ENCODE measurements at places on chromosomes 4 and X.

DNA sequence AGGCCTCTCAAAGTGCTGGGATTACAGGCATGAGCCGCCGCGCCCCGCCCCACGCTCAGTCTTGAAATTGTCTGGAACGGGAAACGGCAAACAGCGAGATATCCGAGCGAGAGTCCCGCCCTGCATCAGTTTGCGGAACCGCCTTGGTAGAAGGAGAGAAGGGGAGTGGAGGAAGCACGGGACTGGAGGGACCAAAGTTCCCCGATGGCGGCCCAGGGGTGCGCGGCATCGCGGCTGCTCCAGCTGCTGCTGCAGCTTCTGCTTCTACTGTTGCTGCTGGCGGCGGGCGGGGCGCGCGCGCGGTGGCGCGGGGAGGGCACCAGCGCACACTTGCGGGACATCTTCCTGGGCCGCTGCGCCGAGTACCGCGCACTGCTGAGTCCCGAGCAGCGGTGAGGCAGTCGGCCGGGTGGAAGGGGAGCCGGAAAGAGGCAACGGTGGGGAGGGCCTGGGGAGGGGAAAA lies at the start of gene BST1:
Gene BST1, plus strand, starts transcription at position 125 of the 463 bp plus-strand sequence. Its CDS starts 80 bp downstream, at position 205.
- peak; percentile 62 for DNase-seq

DNA sequence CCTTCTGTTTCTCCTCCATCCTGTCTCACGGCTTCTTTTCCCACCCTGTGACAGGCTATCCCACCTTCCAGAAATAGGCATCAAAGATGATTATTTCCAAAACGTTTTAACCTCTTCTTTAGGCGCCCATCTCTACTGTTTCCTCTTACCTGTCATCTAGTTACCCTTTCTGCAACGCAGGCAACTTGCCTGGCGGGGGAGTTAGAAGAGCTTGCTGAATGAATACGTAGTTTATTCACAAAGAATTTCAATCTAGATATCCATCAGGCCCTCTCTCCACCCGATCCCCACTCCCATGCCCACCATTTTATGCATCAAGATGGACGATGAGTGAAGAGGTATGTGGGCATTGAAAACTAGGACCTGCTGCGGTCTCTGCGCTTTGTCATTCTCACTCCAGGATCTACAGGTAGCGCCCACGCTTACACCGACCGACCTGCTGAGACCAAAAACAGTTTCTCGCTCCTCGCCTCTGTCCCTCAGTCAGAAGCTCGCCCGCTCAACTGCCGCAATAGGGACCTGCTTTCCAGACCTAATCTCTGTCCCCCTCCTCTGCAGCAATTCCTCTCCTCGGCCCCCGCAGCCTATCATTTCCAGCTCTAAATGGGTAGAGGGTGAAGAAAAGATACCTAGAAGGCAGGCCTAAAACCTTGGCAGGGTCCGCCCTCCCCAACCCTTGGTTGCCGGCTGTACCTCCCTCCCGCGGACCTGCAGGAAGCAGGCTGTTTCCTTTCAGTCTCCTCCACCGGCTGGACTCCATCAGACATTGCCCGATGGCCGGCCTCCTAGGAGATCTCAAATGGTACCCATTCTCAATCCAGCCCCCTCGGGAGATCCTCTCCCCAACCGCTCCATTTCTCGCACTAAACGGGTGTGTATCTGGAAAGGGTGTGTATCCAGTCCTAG lies 624 bp downstream of the BEX5 start:
- DNase-seq = peak; percentile 60

GRCh38 chrX:8730812-8731558 lies 952 bp downstream of the ANOS1 start:
- DNase-seq = peak; percentile 56

DNA sequence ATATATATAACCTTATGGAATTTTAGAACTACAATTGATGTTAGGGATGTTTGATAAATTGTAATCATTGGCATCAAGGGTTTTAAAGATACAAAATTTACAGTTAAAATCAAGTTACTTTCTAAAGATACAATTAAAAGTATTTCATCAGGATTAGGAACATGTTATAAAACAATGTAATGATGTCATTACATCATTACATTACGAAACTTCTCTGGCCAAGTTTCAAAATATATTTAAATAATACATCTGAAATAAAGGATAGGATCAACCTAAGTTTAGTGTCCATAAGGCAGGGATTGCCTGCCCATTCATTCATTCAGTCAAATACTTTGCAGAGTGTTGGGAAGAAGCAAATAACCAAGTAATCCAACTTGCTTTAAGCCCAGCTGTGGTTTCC lies 75.1 kb downstream of the TENM3 start:
- no peak for DNase-seq

DNA sequence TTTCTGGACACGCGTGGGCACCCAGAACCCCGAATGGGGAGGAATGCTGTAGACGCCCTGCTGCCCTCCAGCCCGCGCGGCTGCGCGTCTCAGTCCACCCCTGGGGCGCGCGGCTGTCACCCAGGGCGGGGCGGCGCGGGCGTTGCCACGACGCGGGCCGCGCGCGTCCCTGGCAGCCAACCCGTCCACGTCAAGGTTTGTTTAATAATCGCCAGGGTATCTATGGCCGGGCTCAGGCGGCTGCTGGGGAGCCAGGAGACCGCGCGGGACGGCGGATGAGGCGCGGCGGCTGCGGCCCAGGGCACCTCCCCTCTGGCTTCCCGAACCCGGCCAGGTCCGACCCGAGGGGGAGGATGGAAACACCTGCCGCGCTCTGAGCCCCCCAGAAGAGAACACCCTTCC lies at the start of gene SPATA18:
Gene SPATA18, plus strand, starts transcription at position 92 of the 402 bp plus-strand sequence. CDS start 401 bp downstream, outside the sequence.
- DNase-seq = no peak

DNA sequence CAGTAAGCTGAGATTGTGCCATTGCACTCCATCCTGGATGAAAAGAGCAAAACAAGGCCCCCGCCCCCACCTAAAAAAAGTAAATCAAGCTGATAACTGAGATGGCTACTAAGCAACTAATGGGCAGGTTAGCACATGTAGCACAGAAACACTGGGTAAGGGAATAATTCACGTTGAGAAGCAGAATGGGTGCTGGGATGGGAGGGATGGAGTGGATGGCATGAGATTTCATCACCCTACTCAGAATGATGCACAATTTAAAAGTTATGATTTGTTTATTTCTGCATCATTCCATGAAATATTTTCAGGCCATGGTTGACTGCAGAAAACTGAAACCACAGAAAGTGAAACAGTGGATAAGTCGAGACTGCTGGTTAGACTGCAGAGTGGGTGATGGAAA lies 224.0 kb downstream of the ARAP2 start:
- DNase-seq = no peak

- peak; percentile 45 for DNase-seq
Measured at GRCh38 chr4:139603576-139604410, 47.8 kb upstream of the SETD7 start.

DNA sequence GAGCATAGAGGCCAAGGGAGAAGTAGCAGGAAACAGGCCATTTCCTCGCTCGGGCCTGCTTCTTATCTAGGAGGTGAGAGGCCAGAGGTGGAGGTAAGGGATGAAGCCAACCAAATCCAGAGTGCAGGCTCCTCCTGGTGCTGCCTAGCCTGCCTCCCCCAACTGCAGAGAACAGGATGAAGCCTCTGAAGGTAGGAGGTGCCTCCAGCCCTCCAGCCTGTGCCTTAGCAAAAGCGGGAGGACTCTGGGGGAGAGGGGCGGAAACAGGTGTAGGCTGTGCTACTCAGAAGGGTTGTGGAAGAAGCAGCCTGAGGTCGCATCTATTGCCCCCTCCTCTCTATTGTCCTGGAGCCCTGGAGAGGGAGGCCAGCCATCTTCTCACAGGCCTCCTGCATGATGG lies 2.9 kb upstream of the MTM1 start:
- no peak for DNase-seq

DNA sequence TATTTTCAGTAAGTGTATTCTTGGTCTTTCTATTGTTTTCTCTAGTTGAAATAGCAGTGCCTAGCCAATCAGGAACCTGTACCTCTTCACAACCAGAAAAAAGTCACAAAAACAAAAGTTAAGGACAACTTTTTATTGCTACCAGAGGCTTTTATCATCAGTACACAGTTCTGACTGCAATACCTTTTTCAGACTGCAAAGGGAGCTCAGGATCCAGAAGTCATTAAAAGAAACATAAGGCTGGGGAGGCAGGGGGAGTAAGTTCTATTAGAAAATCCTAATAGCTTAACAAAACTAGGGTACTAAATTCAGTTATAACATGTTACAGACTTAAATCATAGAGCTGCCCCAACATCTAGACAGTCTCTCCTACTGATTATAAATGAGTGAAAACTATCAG lies 28.8 kb downstream of the CCNI start:
- DNase-seq = no peak

DNA sequence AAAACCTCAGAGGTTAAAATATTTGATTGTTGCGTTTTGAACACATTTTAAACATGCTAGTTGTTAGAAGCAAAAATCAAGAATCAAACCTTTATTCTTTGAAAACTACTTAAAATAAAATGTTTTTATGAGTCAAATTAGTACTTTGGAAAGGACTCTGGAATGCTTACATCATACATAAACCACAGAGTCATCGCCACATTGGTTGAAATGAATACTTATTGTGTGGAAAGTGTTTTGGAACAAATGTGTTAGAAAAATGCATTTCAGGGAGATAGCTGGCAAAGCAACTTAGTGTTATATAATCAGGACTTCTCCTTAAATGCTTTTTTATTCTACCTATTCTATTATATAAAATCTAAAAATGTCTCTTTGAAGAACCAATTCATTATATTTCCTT lies 49.4 kb upstream of the CAMK2D start:
- no peak for DNase-seq

DNA sequence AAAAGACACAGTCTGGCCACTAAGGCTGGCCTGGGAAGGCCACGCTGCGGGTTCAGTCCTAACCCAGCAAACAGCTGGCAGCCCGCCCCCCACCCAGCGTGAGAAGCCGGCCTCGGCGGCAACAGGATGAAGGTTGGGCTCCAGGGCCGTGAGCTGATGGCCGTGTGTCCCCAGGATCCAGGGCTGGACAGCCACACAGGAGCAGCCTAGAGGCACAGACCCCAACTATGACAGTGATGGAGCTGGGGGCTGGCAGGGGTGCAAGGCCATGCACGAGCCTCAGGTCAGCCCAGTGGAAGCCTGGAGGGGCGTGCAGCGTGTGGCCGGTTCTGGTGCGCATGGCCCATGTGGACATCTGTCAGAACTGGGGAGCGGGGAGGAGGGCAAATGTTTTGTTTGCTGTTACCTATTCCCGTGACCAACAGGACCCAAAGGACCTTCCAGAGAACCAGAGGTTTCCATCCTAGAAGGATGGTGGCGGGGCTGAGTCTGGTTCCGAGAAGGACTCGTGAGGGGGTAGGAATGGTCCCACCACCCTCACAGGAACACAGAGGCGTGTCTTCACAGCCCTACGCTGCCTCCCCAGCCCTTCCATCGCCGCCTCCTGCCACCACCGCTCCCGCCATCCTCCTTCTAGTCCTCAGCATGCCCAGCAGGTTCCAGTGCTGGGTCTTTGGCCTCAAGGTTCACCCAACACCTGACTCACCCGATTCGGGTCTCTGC lies 46.5 kb downstream of the ZFYVE28 start:
- DNase-seq = no peak

DNA sequence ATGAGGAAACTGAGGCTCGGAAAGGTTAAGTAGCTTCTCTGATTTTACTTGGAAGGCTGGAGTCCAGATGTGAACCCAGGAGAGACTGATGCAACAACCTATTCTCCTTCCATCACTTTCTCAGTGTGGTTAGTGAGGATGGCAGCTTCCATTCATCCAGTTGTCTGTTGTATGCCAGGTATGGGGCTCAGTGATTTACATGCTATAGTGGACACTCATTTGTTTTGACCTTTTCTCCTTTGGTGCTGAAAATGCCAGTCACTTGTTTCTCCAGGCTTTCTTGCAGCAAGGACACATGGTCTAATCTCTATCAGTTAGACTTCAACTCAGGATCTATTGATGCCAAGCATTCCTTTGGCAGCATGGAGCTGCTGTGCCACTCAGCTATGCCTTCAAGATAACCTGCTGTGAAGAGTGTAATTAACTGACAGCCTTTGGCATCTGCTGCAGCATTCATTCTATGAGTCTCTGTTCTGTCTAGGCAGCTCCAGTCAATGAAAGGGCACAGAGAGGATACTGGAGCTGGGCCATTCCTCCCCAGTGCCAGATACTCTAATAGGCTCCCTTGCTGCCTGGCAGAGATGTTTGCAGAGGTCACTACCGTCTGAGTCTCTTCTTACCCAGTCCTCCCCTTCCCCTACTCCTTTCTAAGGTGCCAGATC lies 11.0 kb upstream of the CWH43 start:
- DNase-seq = no peak

DNA sequence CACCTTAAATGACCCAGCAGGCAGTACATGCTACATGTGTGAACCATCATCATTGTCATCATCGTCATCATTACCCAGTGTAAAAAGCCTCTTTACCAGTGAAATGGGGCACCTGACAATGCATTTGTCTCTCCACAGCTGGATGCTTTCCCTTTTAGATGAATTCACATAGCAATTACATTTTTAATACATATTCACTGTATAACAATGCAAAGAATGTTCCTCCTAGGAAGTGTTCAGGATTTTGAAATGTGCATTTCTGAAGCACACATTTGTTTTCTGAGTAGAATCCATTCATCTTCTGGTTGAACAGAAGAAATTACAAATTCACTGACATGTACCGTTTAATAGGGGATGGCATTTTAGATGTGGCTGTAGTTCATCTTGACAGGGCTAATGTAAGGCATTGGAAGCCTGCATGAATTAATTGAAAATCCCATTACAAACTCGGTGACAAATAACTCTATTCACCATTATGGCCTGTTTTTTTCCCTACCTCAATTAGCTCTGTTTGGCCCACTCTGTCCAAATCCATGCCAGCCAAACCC lies 111.1 kb downstream of the SH3RF1 start:
- no peak for DNase-seq

DNA sequence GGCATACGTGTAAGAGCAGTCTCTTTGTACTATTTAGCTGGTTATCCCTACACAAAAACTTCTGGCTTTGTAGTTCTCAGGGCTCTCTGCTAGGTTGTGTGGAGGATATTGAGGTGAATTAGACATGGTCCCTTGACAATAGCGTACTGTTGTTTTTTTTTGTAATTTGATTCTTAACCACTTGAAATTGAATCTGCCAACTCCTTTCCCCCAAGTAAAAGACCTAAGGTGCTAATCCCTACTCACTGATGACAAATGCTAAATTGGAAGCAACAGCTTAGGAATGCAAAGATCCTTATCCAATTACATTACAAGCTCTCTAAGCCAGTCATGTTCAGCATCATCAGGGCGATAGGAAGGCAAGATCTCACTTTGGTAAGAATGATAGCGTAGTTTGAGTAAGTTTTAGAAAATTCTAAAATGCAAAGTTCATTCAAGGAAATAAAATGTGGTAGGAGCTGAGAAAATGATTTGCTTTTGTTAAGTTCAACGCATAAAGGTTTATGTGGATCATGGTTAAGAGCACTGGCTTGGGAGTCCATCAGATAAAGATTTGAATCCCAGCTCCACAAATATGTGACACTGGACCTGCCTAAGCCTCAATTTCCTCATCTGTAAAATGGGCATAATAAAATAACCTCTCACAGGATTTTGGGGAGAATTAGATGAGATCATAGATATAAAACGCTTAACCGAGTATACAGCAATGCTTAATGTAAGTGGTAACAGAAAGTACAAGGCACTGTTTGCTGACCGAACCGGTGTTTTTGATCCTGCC lies 39.3 kb downstream of the DOCK11 start:
- no peak for DNase-seq

All from pancreas (tissue), 10 donors.